Activated CD8-positive, alpha-beta memory T cell treated with anti-CD3 and anti-CD28 coated beads for 1 hour (primary cell): ENCODE measurements at places on chromosomes 5 and 9.

- no peak for DNase-seq
Measured at GRCh38 chr5:108735790-108736189, 11.9 kb upstream of the FER start.

GRCh38 chr5:125149527-125149926, 403.1 kb upstream of the ZNF608 start:
- no peak for DNase-seq

GRCh38 chr5:149957855-149958254, 2.7 kb upstream of the SLC26A2 start:
- DNase-seq: no peak

- no peak for DNase-seq
Measured at GRCh38 chr5:167653645-167654106, 637.8 kb upstream of the WWC1 start.

GRCh38 chr9:137320555-137321384, 18.7 kb upstream of the NRARP start:
- DNase-seq: no peak

- no peak for DNase-seq
Measured at GRCh38 chr9:133144904-133145851, 18.5 kb downstream of the GBGT1 start.

DNA sequence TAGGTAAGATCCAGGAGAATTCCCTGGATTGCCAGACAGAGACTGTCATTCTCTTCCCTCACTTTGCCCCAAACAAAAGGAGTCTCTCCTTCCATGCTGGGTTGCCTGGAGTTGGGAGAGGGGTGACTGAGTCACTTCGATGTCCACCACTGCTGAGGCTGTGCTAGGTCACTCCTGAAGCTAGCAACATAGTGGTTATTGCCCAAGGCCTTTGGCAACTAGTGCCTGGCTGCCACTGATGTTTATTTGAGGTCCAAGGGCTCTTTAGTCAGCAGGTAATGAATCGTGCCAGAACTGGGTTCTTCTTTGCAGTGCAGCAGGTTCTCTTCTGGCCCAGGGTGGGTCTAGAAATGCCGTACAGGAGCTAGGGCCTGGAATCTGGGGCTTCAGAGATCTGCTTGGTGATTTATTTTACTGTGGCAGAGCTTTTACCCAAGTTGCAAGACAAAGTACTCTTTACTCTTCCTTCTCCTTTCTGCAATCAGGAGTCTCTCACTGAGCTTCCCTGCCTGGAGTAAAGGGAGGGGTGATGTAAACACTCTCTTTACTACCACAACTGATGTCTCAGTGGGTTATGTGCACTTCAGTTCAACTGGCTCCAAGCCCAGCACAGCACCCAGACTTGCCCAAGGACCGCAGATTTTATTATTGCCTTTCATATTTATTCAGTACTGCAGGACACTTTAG, 155.7 kb upstream of the SH3GL2 start:
- no peak for DNase-seq

GRCh38 chr9:38051780-38052546, 17.1 kb downstream of the SHB start:
- no peak for DNase-seq

DNA sequence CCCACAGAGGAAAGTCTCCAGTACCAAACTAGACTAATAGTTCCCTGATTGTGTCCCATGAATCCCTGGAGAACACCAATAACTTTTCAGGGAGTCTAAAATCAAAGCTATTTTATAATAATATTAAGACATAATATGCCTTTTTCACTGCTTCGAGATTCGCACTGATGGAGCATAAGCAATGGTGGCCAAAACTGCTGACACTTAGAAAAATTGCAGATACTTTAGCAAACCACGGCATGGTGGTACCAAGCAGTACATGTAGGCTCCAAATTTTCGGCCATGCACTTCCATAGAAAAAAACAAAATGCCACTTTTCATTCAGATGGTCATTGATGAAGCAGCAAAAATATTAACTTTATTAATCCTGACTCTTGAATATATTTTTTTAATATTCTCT, 100.3 kb upstream of the PCSK1 start:
- DNase-seq: no peak

- no peak for DNase-seq
Measured at GRCh38 chr5:54398191-54398590, 57.3 kb upstream of the HSPB3 start.

DNA sequence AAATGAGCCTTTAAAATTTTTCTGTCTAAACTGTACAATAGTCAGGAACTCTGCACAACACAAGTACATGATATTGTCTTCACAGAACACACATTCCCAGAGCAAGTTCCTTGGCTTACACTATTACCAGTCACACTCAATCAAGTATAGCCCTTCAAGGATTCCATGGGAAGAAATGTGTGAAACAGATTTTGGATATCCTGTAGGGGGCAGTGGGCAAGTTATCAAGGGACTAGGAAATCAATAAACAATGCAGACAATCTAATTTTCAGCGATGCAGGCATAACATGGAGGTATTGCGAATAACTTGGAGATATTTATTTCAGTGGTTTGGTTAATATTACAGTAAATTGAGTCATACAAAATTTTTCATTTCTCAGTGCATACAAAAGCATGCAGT, 1171.5 kb upstream of the NUDT12 start:
- no peak for DNase-seq

DNA sequence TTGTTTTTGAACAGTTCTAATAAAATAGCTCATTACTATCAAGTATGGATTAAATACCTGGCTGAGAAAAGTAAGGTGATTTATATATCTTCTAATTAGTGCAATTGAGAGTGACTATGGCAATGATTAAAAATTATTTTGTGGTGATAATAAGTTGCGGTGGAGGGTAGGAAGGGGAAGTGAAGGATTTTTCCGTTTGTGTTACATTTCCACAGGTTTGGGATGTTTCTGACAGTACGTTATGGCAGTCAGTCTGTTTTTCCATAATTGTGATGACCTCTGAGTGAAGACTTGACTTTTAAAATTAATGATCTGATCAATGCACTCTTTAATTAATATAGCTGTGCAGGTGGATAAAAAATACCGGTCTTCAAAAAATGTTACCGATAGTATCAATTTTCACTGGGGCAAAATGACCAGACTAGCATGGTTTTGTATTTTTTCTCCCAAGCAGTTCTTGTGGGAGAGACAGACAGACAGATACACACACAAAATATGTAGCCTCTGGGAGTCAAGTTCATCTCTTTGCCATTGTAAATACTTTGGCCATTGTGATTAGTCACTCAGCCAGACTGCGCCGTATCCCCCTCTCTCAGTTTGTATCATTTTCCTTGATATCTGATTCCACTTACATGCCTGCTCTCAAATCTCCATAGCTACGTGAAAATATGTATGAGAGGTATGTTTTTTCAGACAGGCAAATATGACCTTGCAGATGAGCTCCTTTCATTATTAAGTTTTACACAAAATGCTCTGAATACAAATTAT, 60.2 kb downstream of the ARHGAP26 start:
- no peak for DNase-seq

DNA sequence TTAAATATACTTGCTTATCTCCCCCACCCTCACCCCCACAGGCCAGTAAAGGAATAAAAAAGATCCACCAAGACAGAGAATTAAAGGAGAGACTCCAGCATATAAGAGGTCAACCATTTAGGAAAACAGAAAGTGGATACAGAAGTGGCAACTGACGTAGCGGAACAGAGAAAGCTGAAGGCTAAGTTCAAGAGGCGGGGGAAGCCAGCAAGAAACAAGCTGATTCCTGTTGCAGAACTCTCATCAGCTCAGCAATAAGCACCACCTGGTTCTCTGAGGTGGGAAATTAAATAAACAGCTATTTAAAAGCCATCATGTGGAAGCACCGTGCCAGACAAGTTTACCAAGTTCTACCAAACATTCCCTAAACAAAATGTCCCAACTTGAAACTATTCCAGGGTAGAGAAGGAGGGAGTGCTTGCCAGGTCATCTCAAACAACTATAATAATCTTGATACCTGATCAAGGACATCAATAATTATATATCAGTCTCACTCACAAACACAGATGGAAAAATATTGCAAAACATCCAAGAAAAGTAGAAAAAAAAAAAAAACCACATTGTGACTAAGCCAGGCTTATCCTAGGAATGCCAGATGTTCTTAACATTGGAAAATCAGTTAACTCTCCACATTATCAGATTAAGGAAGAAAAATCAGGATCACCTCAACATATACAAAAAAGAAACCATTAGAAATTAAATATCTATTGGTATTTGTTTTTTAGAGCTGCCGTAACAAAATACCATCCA, 7.3 kb upstream of the ARL15 start:
- no peak for DNase-seq

DNA sequence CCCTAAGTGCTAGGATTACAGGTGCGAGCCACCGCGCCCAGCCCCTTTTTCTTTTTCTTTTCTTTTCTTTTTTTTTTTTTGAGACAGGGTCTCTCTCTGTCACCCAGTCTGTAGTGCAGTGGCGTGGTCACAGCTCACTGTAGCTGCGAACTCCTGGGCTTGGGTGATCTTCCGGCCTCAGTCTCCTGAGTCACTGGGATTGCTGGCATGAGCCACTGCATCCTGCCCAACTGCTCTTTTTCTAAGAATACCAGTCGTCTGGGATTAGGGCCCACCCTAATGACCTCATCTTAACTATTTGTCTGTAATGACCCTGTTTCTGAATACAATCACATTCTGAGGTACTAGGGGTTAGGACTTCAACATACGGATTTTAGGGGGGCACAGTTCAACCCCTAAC, 34.1 kb upstream of the NANS start:
- no peak for DNase-seq

- DNase-seq: no peak
Measured at GRCh38 chr9:70490478-70490877, 76.0 kb upstream of the KLF9 start.

- no peak for DNase-seq
Measured at GRCh38 chr5:147882586-147883313, 4.2 kb downstream of the SCGB3A2 start.
